ENCODE measurements at places on chromosomes 7 and 10.

- no peak for DNase-seq
These were observed 65.9 kb downstream of the AMPH start for GRCh38 chr7:38565289-38565688.

DNA sequence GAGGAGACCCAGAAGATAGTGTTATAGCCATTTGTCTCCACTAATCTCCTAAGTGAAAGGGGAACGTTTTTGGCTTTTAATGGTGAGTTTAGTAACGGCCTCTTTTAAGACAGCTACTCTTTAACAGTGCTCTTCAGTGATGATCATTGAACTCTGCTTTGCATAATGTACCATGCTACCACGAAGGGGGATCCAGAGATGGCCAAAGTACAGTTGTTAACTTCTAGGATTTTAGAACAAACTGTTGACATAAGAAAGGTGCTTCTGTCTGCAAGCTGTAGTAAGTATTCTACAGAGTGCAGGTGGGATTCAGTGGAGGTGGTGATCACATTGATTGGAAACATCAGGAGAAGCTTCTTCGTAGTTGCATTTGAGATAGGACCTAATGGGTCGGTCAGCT is 114.1 kb upstream of the RPA3 start:
- DNase-seq, result no peak

- DNase-seq, result no peak
These were observed 264.0 kb downstream of the ARL4A start for GRCh38 chr7:12951397-12951801.

GRCh38 chr10:83518779-83519178 is 620.5 kb upstream of the GHITM start:
- DNase-seq, result no peak

- no peak for DNase-seq
These were observed 44.1 kb upstream of the ADRB1 start for GRCh38 chr10:113999531-113999930.

- no peak for DNase-seq
These were observed 111.9 kb downstream of the RELN start for GRCh38 chr7:103877565-103877964.

DNA sequence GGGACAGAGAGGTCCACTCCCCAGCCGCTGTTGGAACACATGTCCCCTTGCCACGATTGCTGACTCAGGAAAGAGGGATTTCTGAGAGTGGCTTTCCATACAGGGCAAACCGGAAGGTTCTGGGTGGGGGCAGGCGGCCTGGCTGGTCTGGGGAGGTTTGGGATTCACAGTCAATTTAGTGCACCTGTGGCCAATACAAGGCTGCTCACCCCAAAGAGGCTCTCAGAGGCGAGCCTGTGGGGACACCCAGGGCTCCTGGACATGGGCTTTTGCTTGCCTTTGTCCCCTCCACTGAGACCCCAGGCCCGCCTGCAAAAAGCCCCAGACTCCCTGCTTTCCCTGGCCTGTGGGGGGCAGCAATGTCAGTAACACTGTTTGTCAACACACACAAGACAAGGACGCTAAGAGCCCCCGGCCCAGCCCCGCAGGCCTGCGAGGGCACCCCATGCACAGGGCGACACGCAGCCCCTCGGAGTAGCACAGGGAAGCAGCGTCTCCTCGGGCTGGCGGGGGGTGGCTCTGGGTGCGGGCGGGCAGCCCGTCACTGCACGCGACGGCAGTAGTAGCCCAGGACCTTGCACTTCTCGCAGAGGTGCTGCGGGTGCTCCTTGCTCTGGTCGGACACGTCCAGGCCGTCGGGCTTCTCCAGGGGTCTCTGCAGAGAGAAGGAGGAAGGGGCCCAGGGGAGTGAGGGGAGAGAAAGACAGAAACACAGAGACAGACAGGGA is 38.7 kb downstream of the PPIF start:
- DNase-seq, result no peak

DNA sequence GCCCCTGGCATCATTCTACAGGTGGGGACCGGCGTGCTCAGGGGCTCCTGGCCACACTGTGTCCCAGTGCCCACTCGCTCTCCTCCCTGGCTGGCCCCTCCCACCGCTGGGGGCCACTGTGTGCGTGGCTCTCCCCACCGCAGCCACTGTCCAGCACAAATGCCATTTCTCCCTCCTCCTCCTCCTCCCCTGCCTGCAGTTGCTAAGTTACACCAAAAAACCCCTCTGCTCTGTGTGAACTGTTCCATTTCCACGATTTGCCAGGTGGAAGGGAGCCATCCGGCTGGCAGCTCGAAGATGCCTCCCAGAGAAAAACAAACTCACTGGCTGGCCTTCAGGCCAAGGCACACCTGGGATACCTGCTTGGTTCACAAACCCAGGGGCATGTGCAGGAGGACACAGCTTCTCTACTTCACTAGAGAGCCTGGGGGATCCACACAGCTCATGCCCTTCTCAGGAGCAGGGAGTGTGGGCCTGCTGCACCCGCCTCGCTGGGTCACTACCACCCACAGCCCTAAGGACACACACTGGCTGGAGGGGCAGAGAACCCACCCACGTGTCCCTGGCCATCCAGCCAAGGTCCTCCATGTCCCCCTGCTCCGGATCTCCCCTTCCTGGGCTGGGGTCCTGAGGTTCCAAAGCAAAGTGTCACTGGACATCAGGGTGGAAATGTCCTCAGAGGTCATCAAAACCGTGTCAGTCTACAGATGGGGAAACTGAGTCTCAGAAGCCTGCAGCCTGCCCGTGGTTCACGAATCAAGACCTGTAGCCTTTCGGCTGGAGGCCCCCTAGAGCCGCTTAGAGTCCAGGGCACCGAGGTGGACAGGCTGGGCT is 1.7 kb downstream of the RASGEF1A start:
- no peak for DNase-seq

DNA sequence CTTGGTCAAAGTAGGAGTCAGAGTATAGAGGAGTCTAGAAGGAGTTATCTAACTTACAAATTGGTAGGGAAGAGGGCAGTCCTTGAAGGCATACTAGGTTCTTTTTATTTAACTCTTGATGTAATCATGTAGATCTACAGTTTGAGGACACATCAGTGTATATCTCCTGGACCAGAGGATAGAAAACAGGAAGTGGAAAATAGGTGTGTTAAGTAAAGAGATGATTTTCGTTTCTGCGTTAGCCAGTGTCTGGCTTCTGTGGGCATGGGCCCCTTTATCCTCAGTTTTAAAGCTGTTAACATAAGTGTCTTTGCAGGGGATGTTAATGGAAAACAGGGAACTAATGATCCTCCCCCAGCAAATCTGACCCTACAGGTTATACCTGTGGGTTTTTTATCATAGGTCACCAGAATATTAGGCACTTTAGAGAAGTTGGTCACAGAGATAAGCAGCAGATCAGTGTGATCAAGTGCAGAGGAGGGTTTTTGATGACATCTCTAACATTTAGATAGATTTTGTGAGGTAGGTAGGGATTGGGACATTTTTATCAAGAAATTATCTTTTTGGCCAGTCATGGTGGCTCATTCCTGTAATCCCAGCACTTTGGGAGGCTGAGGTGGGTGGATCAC is 58.6 kb upstream of the PRSS1 start:
- DNase-seq, result no peak

DNA sequence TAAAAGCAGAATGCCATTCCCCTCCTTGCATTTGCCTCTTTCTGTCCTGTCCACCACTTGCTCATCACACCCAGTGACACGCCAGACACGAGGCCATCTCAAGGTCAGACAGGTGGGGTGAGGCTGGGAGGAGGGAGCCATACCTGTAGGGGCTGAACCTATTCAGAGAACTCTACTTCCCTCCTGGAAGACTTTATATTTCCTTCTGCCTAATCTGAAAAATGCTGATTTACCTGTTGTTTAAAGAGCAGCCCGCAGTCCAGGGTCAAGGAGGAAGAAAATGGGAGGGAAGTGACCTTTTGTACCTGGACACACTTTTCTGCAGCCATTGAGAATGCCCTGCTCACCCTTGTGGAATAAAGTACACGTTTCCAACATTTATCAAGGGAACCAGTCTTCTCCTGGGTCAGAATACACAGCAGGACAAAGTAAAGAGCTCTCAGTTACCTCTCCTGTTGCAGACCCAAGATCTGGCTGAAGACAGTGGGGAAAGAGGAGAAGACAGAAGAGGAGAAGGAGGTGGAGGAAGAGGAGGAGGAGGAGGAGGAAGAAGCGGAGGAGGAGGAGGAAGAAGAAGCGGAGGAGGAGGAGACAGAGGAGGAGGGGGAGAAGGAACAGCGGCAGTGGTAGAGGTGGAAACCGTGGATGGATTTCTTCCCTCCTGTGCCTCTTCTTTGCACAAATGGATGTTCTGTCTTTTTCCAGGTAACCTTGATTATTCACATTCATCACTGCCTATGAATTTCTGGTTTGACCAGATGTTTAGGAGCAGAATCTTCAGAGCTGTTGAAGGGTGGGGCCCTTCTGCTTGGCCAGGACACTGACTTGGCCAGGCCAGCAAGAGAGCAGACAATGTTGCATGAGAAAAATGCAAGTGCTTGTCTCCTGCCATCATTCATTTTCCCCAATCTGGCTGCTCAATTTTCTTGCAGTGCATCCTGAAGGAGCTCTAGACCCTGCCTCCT is 1.2 kb upstream of the BLNK start:
- DNase-seq, result no peak

GRCh38 chr10:28566458-28567015 is 33.6 kb downstream of the WAC start:
- DNase-seq, result no peak

- DNase-seq, result no peak
These were observed 300.5 kb downstream of the KLF6 start for GRCh38 chr10:3484306-3485056.

- DNase-seq, result no peak
These were observed 185.9 kb upstream of the AGR3 start for GRCh38 chr7:17067691-17068090.

DNA sequence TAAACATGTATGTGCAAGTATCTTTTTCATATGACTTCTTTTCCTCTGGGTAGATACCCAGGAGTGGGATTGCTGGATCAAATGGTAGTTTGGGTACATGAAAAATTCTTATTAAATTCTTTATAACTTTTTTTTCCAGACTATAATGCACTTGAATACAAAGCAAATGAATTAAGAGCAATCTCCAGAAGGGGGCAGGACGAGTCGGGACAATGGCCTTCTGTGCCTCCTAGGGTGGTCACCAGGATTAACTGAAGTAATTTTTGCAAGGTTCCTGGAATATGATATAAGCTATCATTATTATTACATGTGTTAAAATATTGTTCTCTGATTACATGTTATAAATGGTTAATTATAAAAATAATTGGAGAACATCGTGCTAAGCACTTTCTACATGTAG is 127.2 kb downstream of the PPP1R17 start:
- no peak for DNase-seq

- DNase-seq, result no peak
These were observed 10.0 kb downstream of the DNAJC1 start for GRCh38 chr10:21993360-21994001.

GRCh38 chr7:19482628-19483027 is 226.2 kb downstream of the POLR1F start:
- no peak for DNase-seq

DNA sequence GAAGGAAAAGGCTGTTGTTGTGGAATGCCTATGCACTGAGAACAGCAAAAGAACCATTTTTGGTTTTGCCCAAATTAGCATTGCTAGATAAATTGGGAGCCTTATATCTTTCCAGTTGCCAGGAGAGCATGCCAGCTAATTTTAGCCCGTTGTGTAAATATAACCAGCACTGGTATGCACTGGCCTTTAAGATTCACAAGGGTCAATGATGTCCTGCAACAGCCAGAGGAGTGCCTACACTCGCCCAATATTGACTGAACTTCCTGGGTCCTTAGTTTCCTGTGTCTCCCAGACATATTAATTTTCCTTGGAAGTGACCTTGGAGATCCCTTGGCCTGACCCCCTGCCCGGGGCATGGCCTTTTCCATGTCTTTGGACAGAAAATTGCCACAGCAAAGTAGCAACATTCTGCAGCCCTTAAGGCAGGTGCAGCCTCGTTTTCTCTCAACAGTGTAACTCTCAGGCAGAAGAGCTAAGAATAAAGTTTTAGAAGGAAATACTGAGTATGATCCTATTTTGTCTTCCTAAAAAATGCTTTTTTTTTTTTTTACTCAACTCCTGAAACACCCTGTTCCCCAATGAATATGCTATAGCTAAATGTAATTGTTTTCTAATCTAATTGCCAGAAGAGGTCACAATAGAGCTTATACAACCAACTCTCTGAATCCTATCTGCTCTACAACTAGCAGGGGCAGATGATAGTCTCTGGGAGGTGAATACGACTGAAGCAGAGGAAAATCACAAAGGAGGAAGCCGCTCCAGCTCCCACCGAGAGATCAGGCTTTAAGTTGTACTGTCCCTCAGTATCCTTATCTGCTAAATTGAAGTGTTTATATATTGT is 131.9 kb upstream of the PCGF5 start:
- DNase-seq, result no peak

- DNase-seq, result no peak
These were observed 151.1 kb upstream of the CACNA2D1 start for GRCh38 chr7:82594665-82595064.

DNA sequence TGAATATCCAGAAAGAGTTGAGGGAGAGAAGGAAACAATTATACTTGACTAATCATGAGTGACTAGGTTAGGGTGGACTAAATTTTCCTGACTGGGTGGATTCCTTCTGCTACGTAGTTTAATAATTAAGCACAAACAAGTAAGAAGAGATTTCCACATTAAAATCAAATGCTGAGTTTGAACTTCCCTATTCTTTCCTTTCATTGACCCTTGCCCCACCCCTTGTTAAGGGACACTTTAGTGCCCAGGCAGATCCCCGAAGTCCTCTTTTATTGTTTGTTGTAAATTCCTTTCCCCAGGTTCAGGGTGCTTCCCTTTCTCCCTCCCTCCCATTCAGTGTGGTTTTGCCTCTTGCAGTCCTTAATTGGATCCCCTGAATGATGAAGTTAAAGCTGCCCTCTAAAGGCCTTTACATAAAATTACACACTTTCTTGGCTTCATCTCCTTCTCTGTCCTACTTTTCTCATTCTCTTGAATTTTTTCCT is 8.8 kb upstream of the SPAM1 start:
- no peak for DNase-seq

DNA sequence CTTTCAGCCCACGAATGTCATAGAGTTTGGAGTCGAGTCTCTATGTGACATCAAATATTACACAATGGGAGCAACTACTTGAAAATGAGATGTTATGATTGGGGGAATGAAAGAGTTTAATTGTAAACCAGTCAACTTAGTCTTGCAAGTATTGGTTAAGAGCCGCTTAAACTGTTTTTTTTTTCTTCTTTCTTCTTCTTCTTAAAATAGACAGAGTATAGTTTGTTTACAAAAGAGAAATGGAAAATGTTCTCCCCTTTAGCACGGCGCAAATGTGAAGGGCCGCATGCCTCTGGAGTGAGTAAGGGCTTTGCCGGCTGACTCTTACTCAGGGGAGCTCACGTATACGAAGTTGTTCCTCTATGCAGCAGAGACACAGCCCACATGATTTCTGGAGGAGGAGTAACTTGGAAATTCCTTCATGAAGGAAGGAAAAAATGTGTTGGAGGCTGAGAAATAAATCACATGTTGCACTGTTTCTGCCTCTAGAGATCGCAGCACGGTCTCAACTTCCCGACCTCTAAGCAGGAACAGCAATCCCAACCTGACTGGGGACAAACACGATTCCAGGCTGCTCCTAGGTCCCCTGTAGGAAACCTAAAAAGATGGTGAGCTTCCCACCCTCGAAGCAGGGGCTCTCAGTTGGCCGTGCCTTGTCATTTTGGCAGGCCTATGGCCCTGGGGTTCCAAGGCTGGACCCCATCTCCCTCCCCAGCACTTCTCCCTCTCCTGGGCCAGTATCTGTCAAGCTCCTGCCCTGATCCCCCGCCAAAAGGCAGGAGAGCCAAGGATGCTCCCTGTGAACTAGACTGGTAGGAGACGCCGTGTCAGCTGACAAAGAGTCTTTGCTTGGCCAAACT is 44.8 kb downstream of the MYOF start:
- DNase-seq, result no peak

Measured in stimulated activated CD4-positive, alpha-beta T cell treated with anti-CD3 and anti-CD28 coated beads, TNF-alpha, amount 100 ng/mL, for 1 hour (primary cell).